Tracheal epithelial cell (primary cell): ENCODE measurements at places on chromosomes 1 and 21. TPM values are rescaled to one million over a fixed set of nuclear protein-coding genes. Genes with fewer than 3 reads are reported as not detected.

Gene ZNHIT6
- 6.0 and 8.2 TPM in 2 replicates for total RNA-seq

Gene RPF1
- total RNA-seq, result 42.2 and 42.9 TPM in 2 replicates

Gene EFNA4
- total RNA-seq, result 15.8 and 18.1 TPM in 2 replicates

Gene OLFM3
- not detected in 2 replicates for total RNA-seq

Gene FAM177B
- 0.21 TPM in 1 of 2 replicates, not detected in the other for total RNA-seq

Gene CRABP2
- 30.1 and 132 TPM in 2 replicates for total RNA-seq

Gene KCNE2
- not detected in 2 replicates for total RNA-seq

Gene E2F2
- total RNA-seq, result under 0.01 and 0.24 TPM in 2 replicates

Gene TSPEAR
- total RNA-seq, result not detected in 2 replicates

Gene MYOG
- total RNA-seq, result not detected in 2 replicates

Gene MYCL
- total RNA-seq, result 7.0 and 20.5 TPM in 2 replicates
